ENCODE measurements at places on chromosomes 16 and 17.

GRCh38 chr16:10738231-10739077 is 5.2 kb upstream of the NUBP1 start:
- DNase-seq: peak; percentile 35

GRCh38 chr16:18959031-18959505 is 24.7 kb upstream of the TMC7 start:
- DNase-seq: no peak

- DNase-seq: no peak
Measured at GRCh38 chr16:63228259-63228658, 1192.0 kb upstream of the CDH8 start.

DNA sequence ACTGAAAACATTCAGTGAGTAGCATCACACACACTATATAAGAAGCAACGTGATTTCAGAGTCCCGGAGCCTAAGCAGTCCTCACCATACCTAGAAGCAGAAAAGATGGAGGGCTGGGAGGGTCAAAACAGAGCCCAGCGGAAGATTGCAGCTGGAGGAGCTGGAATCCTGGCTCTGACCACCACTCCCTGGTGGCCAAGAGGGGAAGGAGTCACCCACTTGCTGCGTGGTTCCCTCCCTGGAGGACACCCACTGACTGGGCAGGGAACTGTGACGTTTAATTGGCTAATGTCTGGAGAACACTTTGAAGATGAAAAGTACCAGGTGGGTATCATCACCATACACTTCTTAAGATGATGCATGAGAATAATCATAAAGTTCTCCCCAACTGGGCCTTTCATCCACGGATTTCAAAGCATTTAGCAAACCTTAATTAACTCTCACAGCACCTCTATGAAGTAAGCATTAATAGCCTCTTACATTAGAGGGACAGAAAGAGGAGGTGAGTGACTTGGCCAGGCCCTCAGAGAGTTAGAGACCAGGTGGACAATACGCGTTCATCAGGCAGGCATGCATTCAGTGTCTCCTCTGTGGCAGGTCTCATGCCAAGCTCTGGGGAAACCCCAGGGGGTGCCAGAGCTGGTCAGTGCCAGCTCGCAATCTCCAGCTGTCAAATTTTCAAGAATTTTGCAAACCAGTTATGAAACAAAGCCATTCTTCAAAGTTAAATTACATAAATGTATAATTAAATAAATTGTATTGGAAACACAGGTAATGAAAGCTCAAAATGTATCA is 137.9 kb downstream of the AXIN2 start:
- no peak for DNase-seq

DNA sequence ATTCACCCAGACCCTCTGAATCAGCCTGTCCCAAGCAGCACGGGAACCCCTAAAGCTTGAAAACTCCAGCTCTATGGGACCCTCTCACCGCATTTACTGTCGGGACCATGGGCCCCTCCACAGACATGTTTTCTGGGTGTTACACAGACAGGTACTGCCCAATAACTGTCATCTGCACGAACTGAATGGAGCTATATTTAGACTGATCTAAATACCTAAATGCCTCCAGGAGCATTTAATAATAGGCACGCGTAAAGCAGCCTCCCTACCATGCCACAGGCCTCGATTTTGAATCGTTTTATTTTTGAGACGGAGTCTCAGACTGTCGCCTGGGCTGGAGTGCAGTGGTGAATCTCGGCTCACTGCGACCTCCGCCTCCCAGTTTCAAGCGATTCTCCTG is 49.7 kb downstream of the EMP2 start:
- DNase-seq: no peak

- DNase-seq: no peak
Measured at GRCh38 chr16:50692999-50693781, at the start of gene NOD2. Gene NOD2, plus strand, starts transcription at chr16:50693606. Its CDS starts 5,890 bp downstream, at chr16:50699496.

GRCh38 chr16:48478393-48478792 is 93.2 kb upstream of the SIAH1 start:
- DNase-seq: no peak

- no peak for DNase-seq
Measured at GRCh38 chr17:7843257-7843535, 9.2 kb downstream of the KDM6B start.

GRCh38 chr16:4535627-4536108 is 2.9 kb downstream of the CDIP1 start:
- DNase-seq: no peak

- DNase-seq: no peak
Measured at GRCh38 chr16:82639666-82640336, 13.0 kb downstream of the CDH13 start.

DNA sequence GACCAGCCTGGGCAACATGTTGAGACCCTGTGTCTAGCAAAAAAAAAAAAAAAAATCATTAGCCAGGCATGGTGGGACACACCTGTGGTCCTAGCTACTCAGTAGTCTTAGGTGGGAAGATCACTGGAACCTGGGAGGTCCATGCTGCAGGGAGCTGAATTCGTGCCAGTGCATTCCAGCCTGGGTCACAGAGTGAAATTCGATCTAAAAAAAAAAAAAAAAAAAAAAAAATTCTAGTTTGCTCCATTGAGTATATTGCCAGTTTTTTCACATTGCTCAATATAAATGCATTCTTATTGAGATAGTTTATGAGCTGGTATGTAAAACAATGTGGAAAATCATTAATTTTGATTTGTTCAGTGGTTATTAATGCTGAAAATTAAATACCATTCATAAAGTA is 52.0 kb downstream of the ABHD15 start:
- no peak for DNase-seq

- no peak for DNase-seq
Measured at GRCh38 chr17:27810211-27810901, 10.0 kb upstream of the NOS2 start.
